ELR (cell line): ENCODE measurements at places on chromosomes 16 and 17.

DNA sequence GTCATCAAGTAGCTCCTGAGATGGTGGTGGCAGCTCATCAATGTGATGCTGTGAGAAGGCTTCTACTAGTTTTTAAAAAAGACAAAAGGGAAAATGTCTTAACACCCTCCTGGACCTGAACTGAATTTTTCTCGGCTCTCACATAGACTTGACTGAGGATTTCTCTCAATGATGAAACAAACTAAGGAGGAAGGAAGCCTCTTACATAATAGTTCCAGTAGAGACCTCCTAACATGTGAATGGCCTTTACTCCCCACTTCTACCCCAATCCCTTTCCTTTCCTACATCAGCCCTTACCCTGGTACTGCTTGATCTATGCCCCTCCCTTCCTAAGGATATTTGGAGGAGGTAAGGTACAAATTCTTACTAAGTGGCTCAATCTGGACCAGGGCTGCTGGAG, 54.8 kb upstream of the MTMR4 start:
- DNase-seq: no peak

- DNase-seq: no peak
Measured at GRCh38 chr17:16919663-16920627, 52.0 kb downstream of the TNFRSF13B start.

- peak; percentile 51 for DNase-seq
Measured at GRCh38 chr17:55549140-55549539, 37.9 kb upstream of the SMIM36 start.

DNA sequence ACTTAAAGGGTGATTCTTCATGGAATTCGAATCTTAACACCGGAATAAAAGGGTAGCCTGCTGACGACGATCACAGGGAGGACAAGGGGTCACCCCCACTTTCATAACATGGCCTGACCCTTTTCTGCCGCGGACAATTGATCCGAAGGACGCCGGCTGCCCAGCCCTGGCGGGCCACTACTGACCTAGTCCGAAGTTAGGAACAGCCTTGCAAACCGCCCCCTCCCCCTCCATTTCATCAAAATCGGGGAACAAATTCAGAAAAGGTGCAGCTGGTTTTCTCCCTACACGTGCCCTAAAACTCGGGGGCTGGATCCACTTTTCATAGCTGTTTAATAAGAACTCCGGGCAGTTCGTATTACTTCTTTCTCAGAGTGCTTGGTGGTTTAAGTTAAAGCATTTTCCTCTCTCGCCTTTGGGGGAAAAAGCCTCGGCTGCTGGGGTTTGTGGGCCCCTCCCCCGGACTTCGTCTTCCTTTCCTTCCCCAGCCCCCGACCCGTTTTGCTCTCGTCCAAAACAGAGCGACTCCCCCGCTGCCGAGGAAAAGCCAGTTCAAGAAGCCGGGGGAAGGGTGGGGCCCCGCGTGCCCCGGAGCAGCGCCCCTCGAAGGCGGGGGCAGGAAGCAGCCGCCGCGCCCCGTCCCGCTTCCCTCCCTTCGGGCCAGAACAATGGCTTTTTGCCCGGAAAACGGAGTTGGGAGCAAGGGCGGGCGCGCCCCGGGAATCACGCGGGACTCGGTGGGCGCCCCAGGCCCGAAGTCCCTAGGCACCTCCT, 641 bp upstream of the CBX2 start:
- peak; percentile 66 for DNase-seq

DNA sequence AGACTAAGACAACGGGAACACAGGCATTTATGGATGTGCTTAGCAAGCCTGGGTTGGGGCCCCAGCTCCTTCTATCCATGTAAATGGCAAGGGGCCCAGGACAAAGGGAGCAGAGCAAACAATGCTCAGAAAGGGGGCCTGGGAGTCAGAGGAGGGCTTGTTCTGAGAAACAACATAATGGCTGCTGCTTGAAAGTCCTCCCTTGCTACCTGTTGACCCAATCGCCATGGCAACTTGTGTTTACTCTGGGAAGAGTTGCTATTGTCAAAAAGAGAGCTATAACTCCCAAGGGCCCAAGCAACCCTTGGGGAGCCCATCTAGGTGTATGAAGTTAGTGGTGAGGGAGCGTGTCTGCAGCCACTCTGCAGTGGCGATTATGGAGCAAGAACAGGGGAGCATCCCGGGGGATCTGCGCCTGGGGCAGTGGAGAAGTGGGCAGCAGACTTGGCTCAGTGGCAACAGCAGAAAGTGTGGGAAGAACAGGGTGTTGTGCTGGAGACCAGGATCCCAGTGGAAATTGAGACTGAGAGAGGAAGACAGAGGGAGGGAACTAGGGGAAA, 118.7 kb upstream of the NLRP1 start:
- DNase-seq: no peak

DNA sequence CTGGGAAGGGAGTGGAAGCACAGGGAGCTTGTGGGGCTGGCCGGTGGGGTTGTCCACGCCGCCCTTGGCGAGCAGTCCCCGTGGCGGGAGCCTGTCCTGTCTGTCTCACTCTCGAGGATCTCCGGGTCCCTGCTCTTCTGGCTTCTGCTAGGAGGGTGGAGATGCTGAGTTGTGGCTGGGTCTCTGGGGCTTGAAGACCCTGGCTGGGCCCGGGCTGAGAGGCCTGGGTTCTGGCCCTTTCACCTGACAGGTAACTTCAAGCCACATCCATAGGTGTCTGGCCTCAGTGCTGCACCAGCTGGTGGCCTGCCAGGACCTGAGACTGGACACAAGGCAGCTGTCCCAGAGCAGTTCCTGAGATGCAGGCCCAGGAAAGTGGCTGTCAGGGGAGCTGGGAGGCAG, 46.7 kb downstream of the PRMT7 start:
- no peak for DNase-seq

- peak; percentile 40 for DNase-seq
Measured at GRCh38 chr16:23432176-23433128, 20.5 kb downstream of the COG7 start.

DNA sequence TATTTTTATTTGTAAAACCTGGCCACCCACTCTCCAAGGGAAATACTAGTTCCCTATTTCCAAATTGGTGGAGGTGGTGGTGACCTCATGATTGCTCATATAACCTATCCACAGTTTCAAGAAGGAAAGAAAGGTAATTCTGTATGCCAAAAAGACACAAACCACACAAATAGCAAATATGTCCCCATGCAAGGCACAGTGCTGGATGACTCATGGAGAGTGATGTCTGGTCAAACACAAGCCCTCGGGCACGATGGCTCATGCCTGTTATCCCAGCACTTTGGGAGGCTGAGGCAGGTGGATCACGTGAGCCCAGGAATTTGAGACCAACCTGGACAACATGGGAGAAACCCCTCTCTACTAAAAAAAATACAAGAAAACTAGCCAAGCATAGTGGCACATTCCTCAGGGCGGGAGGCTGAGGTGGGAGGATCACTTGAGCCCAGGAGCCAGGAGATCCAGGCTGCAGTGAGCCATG, 64.2 kb downstream of the GNA13 start:
- DNase-seq: peak; percentile 91

GRCh38 chr17:47873200-47874090, 22.5 kb upstream of the SP6 start:
- no peak for DNase-seq

GRCh38 chr17:55731586-55732250, 9.1 kb upstream of the TMEM100 start:
- DNase-seq: peak; percentile 17

DNA sequence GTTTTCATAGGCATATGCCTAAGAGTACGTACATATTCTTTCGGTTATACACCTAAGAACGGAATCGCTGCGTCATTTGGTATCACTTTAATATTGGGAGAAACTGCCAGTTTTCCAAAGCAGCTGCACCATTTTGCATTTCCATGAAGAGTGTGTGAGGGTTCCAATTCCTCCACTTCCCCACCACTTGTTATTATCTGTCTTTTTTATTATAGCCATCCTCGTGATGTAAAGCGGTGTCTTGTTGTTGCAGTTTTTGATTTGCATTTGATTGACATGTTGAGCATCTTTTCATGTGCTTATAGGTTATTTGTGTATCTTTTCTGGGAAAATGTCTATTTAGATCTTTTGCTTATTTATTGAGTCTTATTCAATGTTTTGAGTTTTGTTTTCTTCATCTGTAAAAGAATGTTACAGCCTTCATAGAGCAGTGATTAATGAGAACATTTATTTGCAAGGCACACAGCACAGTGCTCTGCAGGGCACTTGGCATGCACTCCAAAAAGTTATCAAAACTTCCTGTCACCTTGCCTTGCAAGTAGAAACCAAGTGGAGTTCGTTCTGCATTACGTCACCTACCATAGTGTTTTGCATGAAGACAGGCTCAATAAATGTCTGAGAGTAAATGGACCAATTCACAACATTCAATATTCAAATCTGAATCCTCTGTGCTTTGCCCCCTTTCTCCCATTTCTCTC, 26.6 kb upstream of the ST6GALNAC1 start:
- DNase-seq: no peak

DNA sequence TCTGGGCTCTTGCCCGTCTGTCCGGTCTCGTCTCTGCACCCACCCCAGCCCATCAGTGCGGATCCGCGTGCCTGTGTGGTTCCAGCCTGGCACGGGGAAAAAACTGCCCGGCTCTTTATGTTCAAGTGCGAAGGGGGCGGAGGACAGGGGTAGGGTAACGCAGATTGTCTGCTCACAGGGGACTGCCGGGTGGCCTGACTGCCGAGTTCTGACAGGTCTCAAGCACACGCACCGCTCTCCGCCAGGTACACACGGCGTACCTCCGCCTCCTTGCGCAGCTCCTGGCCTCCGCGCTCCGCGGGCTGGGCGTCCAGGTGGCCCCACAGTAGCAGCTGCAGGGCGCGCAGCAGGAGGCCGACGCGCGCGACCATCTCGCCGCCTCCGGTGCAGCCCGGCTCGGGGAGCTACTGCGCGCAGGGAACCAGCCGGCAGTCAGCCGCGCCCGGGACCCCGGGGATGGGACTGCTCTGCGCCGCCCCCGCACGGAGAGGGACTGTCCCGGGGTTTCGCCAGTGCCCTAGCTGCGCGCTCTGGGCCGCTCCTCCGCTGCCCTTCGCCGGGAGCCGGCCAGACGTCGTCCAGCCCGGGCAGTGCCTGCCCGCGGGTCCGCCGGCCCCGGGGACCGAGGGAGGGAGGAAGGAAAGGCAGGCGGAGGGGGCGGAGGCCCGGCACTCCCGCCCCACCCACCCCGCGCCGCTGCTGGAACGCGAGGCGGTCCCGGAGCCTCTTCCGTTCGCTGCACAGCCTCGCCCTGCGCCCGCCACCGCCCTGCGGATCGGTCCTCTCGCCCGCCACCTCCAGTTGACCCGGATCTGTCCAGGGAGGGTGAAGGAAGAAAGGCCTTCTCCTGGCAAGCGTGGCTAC, at the start of gene MMP28:
MMP28 (minus strand) TSS at position 635 of the 864 bp plus-strand sequence; CDS start at position 371, 264 bp downstream.
- DNase-seq: peak; percentile 49

- peak; percentile 41 for DNase-seq
Measured at GRCh38 chr16:68642436-68643101, 2.5 kb upstream of the CDH3 start.

- DNase-seq: peak; percentile 20
Measured at GRCh38 chr17:41580687-41581365, 5.9 kb downstream of the KRT14 start.

- peak; percentile 78 for DNase-seq
Measured at GRCh38 chr16:83878838-83879237, 20.1 kb upstream of the MLYCD start.

GRCh38 chr16:74570412-74571301, 36.3 kb downstream of the GLG1 start:
- DNase-seq: no peak

DNA sequence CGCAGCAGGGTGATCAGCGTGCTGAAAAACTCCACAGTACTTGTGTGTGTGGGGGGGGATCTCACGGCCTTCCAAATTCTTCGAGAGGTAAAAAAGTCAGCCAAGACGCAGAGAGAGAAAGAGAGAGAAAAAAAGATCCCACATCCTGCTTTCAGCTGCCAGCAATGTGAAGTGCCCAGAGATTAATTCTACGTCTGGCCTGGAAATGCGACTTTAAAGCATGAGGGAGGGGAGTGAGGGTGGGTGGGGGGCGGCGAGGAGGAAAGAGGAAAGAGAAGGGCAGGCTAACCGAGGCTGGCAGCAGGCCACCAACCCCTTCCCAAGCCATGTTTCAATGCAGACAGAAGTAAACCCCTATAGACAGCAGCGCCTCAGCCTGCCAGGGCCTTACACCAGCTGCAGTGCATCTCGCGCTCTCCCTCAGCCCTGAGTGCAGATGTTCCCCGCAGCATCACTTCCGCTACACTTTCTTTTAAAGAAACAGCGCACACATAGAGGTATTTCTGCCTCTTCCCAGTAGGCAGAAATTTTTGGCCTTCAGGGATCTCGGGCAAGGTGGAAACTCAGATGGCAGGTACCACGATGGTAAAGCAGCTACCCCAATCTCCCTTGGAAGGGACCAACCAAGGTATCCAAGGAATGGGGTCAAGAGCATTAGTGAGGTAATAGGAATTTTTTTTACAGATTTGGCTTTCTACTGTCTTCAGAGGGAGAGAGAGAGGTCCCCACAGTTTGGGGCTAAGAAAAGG, 87.8 kb downstream of the SMG6 start:
- DNase-seq: peak; percentile 84

- DNase-seq: peak; percentile 8
Measured at GRCh38 chr16:17277981-17278381, 192.8 kb downstream of the XYLT1 start.

GRCh38 chr17:10149573-10150399, 48.6 kb downstream of the GAS7 start:
- DNase-seq: peak; percentile 83

GRCh38 chr17:72984145-72984925, 108.2 kb downstream of the SLC39A11 start:
- peak; percentile 96 for DNase-seq

GRCh38 chr17:50818921-50819657, 16.3 kb upstream of the WFIKKN2 start:
- no peak for DNase-seq

DNA sequence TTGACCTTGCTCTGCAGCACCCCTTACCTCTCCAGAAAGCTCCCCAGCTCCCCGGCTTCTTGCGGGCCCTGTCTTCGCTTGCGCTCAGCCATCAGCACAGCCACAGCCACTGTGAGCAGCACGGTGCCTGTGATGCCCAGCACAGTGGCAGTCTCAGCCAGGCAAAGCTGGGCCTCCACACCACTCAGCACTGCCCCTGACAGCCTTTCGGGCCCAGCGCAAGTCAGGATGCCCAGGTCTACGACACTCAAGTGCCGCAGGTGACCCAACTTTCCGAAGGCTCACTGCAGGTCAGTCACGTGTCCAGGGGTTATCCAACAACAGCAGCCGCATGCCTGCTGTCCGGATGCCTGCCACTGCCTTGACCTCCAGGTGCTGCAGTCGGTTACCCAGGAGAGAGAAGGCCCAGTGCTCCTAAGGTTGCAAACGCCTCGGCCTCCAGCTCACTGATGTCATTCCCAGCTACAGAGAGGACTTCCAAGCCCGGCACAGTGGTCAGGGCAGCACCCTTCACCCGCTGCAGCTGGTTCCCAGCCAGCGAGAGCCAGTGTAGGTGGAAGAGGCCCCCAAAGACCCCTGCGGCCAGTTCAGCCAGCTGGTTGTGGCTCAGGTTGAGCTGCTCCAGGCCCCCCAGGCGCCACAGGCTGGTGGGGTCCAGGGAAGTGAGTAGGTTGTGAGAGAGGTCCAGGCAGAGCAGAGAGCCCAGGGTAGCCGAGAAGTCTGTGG, 8.9 kb upstream of the TMEM101 start:
- DNase-seq: no peak
